ENCODE measurements at places on chromosomes 6 and 20.

- no peak for DNase-seq
Measured at GRCh38 chr6:135118134-135118730, 62.9 kb upstream of the MYB start.

DNA sequence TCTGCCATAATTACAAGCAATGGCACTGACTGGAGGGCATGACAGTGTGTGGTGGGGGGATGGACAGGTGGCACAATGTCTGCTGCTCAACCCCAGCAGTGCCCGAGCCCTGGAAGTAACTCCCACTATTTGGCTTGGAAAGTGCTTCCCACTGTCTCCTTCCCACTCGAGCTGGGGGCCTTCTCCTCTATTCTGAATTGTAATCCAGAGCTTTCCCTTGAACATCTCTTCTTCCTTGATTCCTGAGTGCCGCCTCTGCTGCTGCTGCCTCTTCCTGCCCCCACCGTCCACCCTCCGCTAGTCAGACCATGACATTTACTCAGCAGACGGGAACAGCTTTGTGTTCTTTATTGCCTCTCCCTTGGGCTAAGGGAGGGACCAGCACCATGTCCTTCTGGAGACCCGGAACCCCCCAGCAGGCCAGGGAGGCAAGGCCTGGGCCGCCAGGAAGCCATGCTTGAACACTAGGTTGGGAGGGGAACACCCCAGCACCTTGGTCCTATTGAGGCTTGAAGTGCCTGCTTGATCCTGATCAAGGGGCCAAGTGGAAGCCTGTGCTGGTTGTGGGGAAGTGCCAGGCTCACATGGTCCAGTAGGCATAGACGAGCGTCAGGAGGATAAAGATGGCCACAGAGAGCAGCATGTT is 17.0 kb downstream of the CCDC167 start:
- DNase-seq = no peak

DNA sequence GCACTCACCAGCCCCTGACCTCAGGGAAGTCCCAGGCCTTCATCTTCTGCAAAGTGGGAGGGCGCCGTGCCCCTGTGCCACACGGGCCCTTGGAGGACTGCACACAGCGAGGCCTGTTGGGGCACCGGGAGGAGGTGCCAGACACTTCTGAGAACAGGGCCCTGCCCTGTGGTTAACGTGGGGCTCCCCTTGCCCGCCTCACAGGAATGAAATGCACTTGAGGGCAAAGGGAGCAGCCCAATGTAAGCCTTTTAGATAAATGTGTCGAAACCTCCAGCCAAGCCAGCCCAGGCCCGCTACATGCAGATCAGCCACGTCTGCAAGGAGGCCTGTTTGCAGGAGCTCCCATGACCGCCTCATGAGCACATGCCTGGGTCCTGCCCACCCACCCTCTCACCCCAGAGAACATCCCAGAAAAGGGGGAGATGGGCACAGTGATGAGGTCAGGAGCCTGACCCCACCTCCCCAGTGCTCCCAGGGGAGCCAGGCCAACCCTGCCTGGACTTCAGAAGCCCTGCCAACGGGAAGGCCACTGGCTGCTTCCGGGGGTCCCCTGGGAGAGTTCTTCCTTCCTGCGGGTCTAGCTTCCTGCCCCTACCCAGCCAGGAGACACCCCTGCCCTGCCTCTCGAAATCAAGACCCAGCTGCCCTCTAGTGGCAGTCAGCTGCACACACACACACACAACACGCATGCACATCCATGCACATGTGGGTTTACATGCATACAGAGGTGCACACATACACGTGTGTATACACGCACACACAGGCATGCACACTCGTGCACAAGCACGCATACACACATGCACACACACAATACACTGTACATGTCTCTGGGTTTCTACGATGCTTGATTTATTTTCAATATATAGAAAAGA is 178.7 kb downstream of the TAF4 start:
- peak; percentile 81 for DNase-seq

- DNase-seq = no peak
Measured at GRCh38 chr6:117007659-117008058, 130.6 kb downstream of the RFX6 start.

- DNase-seq = peak; percentile 58
Measured at GRCh38 chr6:128731249-128732165, 151.4 kb upstream of the LAMA2 start.

DNA sequence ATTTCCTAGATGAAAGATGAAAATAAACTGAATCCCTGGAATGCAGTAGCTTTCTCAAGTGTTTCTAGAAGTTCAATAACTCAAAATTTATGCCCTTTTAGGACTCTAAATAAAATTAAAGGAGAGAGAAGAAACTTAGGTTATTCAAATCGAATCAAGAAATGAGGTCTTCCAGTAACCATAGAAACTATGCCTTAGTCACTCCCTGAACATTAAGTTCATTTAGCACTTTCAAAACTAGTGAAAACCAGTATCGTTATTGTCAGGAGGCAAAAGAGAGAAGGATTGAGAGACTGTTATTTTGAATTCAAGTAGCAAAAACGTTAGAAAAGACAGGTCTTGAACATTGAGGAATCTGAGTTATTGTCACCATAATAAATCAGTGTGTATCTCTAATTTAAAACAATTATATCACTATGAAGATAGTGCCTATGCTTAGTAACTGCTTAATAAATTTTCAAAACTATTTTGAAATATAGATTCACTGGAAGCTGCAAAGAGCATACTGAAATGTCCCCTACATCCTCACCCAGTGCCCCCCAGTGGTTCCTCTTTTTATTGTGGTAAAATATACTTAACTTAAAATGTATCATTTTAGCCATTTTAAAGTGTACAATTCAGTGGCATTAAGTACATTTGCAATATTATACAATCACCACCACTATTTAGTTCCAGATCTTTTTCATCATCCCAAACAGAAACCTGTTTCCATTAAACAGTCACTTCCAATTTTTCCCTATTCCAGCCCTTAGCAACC is 4.6 kb downstream of the RPP21 start:
- no peak for DNase-seq

GRCh38 chr20:49882171-49882970 is 33.0 kb downstream of the SPATA2 start:
- DNase-seq = peak; percentile 53

- peak; percentile 55 for DNase-seq
Measured at GRCh38 chr6:167796192-167796981, 30.3 kb upstream of the AFDN start.

All from islet precursor cell (in vitro differentiated cells).